ENCODE measurements at places on chromosomes 11 and 22. TPM values are rescaled to one million over a fixed set of nuclear protein-coding genes. Genes with fewer than 3 reads are reported as not detected.

The GPR83 gene
- 0.24 TPM for total RNA-seq

The GRM5 gene
- not detected for total RNA-seq

The TMPRSS6 gene
- total RNA-seq = 0.30 TPM

The ROBO4 gene
- total RNA-seq = 16.0 TPM

The MFNG gene
- total RNA-seq = 5.7 TPM

The UBQLN3 gene
- not detected for total RNA-seq

The SERPINH1 gene
- total RNA-seq = 56.9 TPM

The SCGB1A1 gene
- total RNA-seq = not detected

The CADM1 gene
- total RNA-seq = 26.2 TPM

The RAPSN gene
- 0.59 TPM for total RNA-seq

The TMEM138 gene
- total RNA-seq = 30.3 TPM

The TREH gene
- not detected for total RNA-seq

The ST14 gene
- 74.8 TPM for total RNA-seq

The CRYBA4 gene
- not detected for total RNA-seq

The SOX6 gene
- total RNA-seq = 32.0 TPM

The PNPLA5 gene
- total RNA-seq = 5.5 TPM

- no peak for DNase-seq
Measured at GRCh38 chr11:59939482-59939881, 1.2 kb downstream of the OOSP1 start.

DNA sequence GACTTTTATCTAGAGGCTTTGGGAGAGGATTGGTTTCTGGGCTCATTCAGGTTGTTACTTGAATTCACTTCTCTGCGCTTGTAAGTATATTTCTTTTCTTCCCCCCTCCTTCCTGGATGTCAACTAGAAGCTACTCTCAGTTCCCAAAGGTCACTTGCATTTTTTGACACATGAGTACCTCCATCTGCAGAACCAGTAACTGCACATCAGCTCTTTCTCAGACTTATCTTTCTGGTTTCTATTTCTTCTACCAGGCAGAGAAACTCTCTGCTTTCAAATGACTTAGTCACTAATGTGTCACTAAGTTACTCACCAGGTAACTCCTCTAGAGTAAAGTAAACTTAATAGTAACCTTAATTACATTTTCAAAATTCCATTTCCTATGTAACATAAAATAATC, 773.0 kb upstream of the LUZP2 start:
- no peak for DNase-seq

- no peak for DNase-seq
Measured at GRCh38 chr11:61866231-61866957, 25.0 kb downstream of the FADS3 start.

GRCh38 chr11:120108154-120108784, 29.6 kb downstream of the TRIM29 start:
- no peak for DNase-seq

DNA sequence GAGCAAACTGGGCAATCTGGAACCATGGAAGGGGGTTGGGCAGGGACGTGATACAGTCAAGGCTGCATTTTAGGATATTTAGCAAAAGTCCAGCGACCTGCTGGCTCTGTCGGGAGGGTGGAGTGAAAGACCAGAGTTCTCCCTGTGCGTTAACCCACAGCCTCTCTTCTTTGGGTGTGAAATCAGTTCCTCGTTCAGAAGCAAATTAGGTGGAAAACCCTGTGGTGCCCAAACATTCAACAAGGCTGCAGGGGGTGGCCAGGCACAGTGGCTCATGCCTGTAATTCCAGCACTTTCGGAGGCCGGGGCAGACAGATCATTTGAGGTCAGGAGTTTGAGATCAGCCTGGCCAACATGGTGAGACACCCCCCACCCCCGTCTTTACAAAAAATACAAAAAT, 5.9 kb downstream of the TMEM151A start:
- DNase-seq = no peak

DNA sequence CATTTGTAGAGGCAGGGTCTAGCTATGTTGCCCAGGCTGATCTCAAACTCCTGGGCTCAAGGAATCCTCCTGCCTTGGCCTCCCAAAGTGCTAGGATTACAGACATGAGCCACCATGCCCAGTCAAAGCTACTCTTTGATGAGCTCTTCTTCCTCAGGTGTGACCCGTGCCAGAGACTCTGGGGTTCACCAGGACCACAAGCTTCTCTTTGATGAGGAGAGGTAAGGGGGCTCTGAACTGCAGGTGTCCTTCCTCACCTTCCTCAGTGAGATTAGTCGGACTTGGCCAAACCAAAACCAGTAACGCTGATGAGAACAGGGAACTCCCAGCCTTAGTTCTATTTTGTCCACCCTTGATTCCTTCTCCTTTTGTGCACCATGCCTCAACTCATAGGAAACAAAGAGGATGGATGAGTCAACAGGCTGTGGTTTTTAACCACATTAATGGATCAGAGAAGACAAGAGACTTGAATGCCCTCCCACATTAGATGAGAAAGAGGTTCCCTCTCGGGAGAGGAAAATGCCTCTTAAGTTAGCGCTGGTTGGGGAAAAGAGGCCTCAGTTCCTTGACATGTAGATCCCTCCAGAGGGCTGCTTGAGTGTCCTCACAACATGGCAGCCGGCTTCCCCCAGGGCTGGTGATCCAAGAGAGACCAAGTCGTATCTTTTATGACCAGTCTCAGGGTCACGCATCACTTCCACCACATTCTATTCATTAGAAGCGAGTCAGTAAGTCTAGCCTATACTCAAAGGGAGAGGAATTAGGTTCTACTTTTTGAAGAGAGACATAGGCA, 25.7 kb upstream of the CTR9 start:
- no peak for DNase-seq

GRCh38 chr11:65890324-65891218, at the start of gene CCDC85B:
TSS of gene CCDC85B (plus strand) at chr11:65890673. CDS start at chr11:65890784, 111 bp downstream.
- DNase-seq = peak; percentile 99

GRCh38 chr11:76620489-76620888, 50.1 kb downstream of the LRRC32 start:
- DNase-seq = no peak

- DNase-seq = no peak
Measured at GRCh38 chr11:62501432-62501891, 45.1 kb downstream of the AHNAK start.

- DNase-seq = no peak
Measured at GRCh38 chr11:42707541-42707940, 604.3 kb upstream of the API5 start.

DNA sequence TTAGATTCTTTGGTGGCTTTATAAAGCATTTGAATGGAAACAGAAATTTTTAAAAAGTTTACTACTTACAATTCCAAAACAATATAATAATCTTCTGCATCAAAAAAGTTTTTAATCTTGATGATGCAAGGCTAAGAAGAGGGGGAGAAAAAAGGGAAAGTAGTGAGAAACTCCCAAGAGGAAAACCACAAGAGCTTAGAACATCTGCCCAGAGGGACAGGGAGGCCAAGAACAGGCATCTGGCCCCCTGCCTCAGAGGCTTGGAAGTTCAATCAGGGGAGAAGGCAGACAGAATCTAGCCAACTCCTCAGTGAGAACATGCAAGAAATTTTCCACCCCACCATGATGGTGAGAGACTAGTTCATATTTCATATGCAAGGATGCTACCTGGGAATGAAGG, 23.8 kb upstream of the TTC28 start:
- no peak for DNase-seq

DNA sequence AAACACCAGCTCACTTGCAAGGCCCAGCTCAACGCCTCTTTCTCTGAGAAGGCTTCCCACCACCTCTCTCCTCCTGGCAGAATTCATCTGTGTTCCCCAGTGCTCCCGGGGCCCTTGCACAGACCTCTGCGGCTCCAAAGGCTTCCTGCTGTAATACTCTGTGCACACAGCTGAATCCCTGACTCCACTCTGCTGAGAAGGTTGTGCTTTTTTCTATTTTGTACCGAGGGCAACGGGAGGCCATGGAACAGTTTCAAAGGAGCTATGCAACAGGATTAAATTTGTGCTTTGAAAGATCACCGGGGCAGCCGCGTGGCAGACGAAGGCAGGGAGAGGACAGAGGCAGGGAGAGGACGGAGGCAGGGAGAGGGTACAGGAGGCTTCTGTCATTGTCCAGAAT, 49.2 kb upstream of the SYT7 start:
- no peak for DNase-seq

DNA sequence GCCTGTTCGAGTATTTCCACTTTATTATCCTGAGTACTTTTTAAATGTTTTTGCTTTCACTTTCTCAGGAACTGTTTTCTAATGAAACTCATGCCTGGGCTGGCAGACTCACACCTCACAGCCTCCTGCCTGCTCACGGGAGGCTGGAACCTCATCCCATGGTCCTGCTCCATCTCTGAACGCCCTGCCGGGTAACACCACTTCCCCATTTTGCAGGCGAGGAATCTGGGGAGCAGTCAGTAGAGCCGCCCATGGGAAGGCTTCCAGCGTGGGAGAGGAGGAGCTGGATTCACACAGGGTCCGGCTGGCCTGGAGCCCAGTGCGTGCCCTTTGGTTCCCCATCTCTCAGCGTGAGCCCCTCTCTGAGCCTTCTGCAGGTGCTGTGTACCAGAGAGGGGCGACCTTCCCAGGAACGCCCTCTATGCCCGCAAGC, 53.6 kb downstream of the SCUBE1 start:
- no peak for DNase-seq

GRCh38 chr22:40345271-40345670, 1.0 kb upstream of the ADSL start:
- no peak for DNase-seq

GRCh38 chr22:50053861-50054260, 4.2 kb downstream of the TTLL8 start:
- DNase-seq = no peak

- no peak for DNase-seq
Measured at GRCh38 chr22:24696551-24697001, 77.9 kb downstream of the PIWIL3 start.

- no peak for DNase-seq
Measured at GRCh38 chr22:17434856-17435255, 65.6 kb downstream of the CECR2 start.

GRCh38 chr11:8297781-8298440, 34.2 kb upstream of the LMO1 start:
- DNase-seq = no peak

GRCh38 chr11:85531191-85531897, 95.8 kb downstream of the DLG2 start:
- DNase-seq = no peak

DNA sequence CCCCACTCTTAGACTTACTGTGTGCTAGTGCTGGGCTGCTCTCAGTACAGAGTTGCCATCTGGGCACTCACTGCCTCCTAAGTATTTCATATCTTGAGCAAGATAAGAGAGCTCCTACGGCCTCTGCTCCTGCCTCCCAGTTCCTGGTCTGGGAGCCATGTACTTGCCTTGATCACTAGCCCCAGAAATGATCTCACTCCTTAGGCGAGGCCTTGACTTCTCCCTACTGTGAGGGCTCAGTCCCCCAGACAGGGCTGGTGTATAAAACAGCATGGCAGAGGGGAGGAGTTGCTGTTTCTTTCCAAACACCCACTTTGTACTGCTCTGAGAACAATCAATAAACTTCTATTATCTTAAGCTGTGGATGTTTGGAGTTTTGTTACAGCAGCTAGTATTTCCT, 47.4 kb upstream of the TP53I11 start:
- DNase-seq = peak; percentile 20

DNA sequence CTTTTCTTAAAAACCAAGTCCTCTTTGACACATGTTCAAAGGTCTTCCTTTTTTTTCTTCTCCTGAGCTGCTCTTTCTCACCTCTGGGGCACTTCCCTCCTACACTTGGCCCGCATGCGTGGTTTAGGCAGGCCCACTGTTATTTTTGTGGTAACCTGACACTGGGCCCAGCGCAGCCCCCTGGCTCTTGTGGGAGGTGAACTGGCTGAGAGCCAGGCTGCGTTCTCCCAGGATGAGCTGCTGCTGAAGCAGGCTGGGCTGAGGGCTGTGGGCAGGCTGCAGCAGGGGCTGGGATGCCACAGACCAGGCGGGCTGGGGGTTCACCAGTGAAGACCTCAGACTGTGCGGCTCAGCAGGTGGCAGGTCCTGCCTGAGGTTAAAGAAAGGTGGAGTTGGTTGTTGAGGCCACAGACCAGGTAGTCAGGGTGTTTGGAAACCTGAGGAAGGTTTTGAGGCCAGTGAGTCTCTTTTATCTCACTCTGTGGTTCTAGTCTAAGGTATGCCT, 72.4 kb downstream of the TEAD1 start:
- no peak for DNase-seq

- DNase-seq = no peak
Measured at GRCh38 chr11:118641397-118642019, 34.1 kb downstream of the PHLDB1 start.

DNA sequence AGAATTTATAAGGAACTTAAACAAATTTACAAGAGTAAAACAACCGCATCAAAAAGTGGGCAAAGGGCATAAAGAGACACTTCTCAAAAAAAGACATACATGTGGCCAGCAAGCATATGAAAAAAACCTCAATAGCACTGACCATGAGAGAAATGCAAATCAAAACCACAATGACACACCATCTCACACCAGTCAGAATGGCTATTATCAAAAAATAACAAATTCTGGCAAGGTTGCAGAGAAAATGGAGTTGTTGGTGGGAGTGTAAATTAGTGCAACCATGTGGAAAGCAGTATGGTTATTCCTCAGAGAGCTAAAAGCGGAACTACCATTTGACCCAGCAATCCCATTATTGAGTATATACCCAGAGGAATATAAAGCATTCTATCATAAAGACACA, 866.8 kb upstream of the TENM4 start:
- no peak for DNase-seq

GRCh38 chr11:71245601-71246391, 6.6 kb downstream of the SHANK2 start:
- peak; percentile 43 for DNase-seq

DNA sequence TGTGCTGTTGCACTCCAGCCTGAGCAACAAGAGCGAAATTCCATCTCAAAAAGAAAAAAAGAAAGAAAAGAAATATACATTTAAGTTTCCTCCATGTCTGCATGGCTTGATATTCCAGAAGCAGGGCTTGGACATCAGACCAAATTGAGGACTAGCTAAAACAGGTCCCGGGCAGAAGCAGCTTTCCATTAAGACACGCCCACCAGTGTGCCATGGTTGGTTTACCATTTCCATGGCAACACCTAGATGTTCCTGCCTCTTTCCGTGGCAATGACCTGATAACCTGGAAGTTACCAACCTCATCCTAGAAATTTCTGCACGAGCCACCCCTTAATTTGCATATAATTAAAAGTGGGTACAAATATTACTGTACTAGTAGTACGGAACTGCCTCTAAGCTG, 111.3 kb downstream of the NAT10 start:
- DNase-seq = no peak

DNA sequence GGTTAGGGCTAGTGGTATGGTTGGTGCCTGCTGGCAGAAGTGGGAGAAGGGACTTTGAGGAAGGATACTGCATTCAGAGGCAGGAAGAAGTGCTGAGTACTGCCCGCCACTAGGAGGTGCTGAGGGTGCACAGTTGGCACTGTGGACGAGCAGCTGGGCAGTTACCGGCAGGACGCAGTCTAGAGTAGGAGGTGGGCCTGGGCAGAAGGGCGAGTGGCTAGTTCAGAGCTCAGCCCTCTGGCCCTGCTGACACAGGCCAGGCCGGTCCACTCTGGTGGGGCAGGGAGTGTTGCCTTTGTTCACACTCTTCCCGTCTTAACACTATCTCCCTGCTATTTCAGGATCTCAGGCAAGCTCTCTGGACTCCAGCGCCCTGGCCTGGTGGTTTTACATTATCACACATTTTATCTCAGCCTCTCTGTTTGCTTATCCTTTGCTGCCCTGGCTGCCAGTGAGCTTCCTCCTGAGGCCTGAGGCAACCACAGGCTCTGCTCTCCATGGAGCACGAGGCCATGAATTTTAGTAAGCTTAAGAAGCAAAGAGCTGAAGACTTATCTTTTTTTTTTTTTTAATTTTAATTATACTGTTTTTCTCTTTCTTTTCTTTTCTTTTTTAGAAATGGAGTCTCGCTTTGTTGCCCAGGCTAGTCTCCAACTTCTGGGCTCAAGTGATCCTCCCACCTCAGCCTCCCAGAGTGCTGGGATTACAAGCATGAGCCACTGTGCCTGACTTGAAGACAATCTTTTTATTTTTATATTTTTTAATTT, 26.9 kb downstream of the SNAP29 start:
- peak; percentile 78 for DNase-seq

Measured in suprapubic skin (tissue), 4 donors.